Uterus (tissue), 4 donors: ENCODE measurements at places on chromosomes 11 and 22. TPM values are rescaled to one million over a fixed set of nuclear protein-coding genes. Genes with fewer than 3 reads are reported as not detected.
A peak's percentile ranks its signal among the peaks of the same experiment; 100 is the strongest.

DNA sequence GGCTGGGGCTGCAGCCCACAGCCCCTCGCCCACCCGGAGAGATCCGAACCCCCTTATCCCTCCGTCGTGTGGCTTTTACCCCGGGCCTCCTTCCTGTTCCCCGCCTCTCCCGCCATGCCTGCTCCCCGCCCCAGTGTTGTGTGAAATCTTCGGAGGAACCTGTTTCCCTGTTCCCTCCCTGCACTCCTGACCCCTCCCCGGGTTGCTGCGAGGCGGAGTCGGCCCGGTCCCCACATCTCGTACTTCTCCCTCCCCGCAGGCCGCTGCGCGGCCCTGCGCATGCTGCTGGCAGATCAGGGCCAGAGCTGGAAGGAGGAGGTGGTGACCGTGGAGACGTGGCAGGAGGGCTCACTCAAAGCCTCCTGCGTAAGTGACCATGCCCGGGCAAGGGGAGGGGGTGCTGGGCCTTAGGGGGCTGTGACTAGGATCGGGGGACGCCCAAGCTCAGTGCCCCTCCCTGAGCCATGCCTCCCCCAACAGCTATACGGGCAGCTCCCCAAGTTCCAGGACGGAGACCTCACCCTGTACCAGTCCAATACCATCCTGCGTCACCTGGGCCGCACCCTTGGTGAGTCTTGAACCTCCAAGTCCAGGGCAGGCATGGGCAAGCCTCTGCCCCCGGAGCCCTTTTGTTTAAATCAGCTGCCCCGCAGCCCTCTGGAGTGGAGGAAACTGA, 731 bp downstream of the GSTP1 start:
- DNase-seq: peak; percentile 77

The RAG2 gene
- not detected for total RNA-seq

The TMA7B gene
- total RNA-seq: not detected

The TMPRSS5 gene
- 1.9 TPM for total RNA-seq

The RFPL1 gene
- total RNA-seq: not detected
